LNCaP clone FGC (cell line): ENCODE measurements at places on chromosomes 6 and 20.
A peak's percentile ranks its signal among the peaks of the same experiment; 100 is the strongest.

GRCh38 chr6:68200929-68201328 lies 434.2 kb upstream of the ADGRB3 start:
- DNase-seq, result no peak

DNA sequence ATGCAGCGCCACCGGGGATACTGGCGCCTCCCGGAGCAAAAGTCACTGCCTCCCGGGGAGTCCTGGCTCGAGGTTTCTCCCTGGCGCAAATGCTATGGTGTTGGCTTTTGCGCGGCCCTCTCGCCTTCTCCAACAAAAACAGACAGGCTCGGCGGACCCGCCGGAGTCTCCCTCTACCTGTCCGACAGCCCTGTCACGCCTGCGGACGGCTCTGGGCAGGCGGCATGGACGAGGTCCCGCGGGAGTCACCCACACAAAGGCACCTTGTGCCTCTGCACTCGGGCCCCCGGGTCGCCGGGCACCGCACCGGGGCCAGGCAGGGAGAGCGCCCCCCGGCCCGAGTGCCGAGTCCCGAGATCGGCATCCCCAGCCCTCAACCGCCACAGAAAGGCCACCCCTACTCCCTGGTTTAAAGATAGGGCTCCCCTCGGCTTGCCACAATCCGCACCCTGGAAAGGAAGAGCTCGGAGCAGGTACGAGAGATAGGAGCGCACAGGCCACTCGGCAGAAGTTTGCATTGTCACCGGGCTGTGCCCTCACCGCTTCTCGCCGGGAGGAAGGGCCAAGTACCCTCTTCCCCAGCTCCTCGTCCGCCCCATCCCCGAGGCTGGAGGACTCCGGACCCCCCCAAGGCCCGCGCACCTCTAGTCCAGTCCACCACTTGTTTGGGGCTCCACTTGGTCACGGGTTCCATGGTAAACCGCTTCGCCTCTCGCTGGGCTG lies 903 bp downstream of the CNKSR3 start:
- DNase-seq, result no peak

GRCh38 chr20:31820228-31820627 lies 1.1 kb downstream of the MYLK2 start:
- no peak for DNase-seq

DNA sequence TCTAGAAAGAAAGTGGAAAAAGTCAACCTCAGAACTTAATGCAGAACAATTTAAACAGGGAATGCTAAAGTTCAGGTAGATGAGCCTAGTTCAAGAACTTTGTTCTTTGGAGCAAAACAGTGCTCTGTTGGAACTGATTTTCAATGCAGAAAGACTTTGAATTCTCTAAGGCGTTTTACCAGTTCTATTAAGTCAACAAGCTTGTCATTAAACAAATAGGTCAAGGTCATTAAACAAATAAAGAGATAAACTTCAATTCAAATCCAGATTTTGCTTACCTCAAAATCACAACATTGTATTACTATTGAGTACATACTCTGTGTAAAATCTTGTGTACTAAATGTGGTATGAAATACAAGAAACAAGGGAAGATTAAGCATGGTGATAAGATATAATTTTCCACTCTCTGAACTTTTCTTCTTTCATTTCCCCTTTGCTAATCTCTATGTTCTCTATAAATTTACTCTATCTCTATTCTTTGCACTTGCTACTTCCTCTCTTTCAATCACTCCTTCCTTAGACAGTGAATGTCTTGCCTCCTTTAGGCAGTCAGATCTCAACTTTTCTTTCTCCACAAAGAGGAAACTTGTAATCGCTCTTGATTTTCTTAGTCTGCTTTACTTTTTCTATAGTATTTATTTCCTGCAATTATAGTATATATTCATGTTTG lies 160.8 kb upstream of the KHDRBS2 start:
- DNase-seq, result peak; percentile 43

DNA sequence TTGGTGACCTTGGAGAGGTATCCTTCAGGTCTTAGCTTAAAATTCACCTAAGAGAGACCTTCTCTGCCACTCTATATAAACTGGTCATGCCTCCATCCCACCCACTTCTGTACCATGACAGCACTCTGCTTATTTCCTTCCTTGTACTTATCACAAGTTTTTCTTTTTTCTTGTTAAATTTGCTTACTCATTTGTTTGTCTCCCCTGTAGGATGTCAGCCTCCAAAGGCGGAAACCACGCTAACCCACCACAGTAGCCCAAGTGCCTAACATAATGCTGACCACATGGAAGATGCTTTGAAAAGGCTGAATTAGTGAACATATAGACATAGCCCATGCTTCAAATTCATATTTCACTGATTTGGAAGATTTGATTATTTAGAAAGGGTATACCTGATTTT lies 5.4 kb downstream of the BMP6 start:
- no peak for DNase-seq

- no peak for DNase-seq
Measured at GRCh38 chr6:9496837-9497236, 918.0 kb downstream of the TFAP2A start.

DNA sequence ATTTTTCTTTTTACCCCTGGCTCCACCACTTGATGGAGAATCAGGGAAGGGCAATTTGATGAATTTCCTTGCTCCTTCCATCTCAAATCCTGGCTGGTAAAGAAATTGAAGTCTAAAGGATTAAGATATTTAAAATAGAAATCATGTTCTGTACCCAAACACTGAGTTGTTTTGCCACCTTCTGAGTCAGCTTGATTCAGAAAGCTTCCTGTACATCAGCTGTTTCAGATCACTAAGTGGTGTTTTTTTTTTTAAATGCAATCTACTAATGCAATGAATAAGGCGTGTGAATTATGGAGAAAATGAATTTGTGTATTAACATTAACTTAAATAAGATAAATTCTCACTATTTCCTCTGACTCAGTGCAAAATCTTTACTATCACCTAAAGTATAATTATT lies 11.5 kb upstream of the POPDC3 start:
- DNase-seq, result no peak

DNA sequence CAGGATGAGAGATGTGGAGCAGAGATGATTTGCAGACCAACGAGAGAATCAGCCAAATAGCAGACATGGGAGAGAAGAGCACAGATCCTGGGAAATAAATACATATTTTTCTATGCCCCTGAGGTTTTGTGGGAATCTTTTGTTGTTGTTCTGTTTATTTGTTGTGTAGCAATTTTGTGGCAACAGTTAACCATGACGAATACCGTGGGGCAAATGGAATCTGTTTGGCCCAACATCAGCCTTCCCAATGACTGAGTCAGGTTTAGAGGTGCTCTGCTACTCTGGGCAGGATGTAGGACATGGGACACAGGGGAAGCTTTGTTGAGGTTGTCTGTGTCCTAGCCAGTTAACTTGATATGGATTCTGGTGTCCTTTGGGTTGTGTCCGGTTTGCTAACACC lies 7.9 kb upstream of the SLC2A10 start:
- no peak for DNase-seq

DNA sequence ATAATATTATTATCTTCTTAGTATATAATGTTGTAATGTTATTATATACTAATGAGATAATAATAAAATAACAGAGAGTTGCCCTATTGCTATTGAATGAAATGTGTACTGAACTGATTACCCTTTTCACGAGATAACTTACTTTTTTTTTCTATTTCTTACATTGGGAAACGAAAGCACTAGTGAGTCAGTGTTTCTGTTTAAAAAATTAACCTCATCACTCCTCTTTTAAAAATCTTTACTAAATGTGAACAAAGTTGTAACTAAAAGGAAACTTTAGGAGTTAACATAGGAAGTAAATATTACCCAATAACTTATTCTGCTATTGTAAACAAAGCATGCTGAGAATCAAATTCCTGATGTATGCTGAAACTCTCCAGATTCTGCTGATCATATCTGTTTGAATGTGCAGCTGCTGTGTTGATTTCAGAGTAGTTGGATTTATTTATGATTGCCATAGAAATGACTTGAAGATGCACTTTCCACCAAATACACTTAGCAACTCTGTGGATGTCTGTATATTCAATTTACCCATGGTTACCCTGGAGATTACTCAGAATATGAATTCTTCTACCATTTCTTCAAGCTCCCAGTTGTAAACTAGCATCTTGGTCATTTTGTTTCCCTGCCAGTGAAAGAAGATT lies 523.4 kb downstream of the TENT5A start:
- DNase-seq, result no peak

GRCh38 chr20:7792150-7792869 lies 147.9 kb downstream of the HAO1 start:
- DNase-seq, result no peak

GRCh38 chr20:37346236-37346534 lies 245 bp downstream of the SRC start:
- DNase-seq, result no peak

- DNase-seq, result no peak
Measured at GRCh38 chr6:161394437-161394836, 120.6 kb upstream of the AGPAT4 start.
